ENCODE measurements at places on chromosomes 6 and 20.

- DNase-seq = no peak
Measured at GRCh38 chr20:60107621-60108390, 149.6 kb downstream of the CDH26 start.

DNA sequence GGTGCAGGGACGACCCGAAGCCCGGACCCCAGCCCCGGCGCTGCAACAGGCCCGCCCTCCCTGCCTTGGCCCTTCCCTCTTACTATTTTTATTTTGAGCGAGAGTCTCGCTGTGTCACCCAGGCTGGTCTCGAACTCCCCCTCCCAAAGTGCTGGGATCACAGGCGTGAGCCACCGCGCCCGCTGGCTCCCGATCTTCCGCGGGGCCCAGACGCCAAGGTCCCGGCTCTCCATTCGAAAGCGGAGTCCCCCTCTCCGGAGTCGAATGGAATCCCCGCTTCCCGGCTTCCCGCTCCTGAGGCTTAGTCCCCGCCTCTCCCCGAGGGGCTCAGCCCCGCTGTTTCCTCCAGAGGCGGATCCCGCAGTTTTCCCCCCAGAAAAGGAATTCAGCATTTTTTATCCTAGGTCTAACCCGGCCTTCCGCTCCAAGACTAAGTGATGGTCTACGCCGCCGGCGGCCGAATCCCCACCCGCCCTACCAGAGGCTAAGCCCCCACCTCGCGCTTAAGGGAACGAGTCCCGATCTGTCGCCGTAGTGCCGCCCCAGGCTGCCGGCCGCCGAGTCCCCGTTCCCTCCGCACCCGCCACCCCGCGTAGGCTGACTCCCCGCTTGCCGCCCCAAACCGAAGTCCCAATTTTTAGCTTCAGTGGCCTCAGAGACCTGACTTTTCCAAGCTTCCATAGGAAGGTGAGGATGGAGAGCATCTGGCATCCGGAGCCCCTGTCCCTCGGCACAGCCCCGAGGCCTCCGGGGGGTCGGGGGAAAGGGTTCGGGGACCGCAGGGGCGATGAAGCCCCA is 11.5 kb upstream of the TMC2 start:
- DNase-seq = peak; percentile 79

- DNase-seq = no peak
Measured at GRCh38 chr20:45211569-45212474, 5.0 kb downstream of the SEMG1 start.

DNA sequence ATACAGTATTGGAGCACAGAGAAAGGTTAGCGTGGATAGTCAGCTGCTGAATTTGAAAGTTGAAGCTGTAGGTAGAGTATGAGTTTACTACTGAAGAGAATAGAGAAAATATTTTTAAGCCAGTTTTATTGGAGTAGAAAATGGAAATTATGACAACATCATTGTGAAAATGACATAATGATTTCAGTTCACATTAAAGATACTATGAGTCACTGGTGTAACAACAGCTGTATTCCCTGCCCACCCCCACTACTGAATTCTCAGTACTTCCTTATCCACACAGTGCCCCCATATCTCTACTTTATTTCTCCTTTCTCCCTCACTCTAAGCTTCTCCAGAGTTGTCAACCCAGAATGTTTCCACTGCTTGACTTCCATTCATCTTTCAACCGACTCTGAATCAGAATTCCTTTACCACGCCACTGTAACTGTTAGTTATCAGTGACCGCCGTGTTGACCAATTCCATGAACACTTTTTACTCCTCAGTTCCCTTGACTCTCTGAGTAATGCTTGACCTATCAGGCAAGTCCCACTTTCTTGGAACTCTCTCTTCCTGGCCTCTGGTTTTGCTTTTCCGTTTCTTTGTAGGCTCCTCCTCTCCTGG is 139.6 kb downstream of the AIG1 start:
- DNase-seq = no peak

GRCh38 chr20:17841751-17842215 is 126.8 kb downstream of the SNX5 start:
- DNase-seq = no peak

GRCh38 chr20:64100946-64101688 is 6.2 kb downstream of the NPBWR2 start:
- DNase-seq = no peak

DNA sequence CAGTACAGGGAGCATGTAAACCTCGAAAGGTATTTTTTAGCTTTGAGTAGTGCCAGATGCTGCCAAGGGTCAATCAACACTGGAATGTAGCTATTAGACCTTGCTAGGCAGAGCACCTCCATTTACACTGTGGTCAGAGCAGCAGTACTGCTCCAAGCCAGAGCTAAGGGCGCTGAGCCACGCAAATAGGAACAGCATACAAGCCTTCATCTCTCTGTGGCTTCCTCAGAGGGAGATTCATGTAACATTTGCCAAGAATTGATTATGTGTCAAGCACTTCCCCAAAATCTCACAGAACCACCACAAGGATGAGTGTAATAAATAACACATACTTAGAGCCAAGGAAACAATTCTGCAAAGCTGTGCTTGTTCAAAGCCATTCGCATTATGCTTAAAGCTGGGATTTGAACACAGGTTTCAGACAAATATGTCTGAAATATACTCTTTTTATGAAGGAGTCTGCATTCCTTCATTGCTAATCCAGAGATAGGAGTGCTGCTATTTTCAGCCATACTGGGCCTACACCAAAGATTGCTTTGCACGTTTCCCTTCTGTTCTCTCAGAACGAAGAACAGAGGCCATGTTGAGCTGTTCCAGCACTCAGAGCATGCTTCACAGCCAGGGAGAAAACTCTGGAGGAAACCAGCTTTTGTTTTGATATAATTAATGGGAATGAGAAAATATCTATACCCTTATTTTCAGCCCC is 97.7 kb downstream of the SLC16A10 start:
- DNase-seq = no peak

- no peak for DNase-seq
Measured at GRCh38 chr6:151514000-151514730, 20.3 kb downstream of the CCDC170 start.

DNA sequence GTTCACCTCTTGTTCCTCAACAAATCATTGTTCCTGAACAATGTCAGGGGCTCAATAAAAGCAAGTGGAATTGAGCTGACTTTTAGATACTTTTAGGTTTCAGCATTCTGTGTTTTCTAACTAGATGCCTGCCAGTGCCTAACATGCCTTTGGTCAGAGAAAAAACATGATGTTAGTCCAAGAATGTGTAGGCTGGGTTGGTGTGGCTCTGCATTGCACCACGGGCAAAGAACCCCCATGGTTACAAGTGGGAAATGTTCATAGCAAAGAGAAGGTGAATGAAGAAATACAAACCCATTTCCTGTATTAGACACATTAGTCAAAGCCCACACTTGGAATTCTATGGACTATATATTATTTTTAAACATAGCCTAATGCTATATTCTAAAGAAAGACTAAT is 193.3 kb downstream of the TMEM200A start:
- no peak for DNase-seq

DNA sequence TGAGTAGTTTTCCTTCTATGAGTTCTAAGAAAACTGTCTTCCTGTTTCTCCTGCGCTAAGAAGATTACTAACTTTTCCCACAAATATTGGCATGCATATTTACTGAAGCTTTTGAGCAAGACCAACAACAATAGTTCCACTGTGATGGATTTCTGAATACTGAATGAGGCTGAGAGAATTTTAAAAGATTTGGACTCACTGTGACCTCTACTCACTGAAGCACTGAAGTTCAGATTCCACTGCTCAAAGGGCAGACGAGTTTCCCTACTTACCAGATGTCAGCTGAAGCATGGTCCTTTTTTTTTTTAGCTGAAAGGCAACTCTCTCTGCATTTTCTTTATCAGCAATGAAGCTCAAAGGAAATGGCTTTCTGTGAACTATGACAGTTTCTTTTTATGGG is 718.5 kb downstream of the RFPL4B start:
- no peak for DNase-seq

DNA sequence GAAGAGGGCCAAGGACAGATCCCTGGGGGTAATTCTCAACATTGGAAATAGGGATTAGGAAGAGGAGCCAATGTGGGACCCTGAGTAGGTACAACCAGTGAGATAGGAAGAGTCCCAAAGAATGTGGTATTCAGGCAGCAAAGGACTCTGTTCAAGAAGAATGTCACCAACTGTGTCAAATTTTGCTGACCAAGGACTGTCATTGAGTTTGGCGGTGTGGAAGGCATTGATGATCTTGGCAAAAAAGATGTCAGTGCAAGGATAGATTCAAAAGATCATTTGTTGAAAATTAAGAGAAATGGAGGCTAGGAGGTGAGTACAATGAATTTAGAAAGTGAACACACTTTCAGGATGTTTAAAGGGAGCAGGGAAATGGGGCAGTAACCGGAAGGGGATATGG is 82.4 kb upstream of the SUPT3H start:
- no peak for DNase-seq

- DNase-seq = no peak
Measured at GRCh38 chr6:51738614-51739013, 348.8 kb downstream of the PKHD1 start.

- no peak for DNase-seq
Measured at GRCh38 chr6:129634411-129635230, 75.4 kb downstream of the ARHGAP18 start.

DNA sequence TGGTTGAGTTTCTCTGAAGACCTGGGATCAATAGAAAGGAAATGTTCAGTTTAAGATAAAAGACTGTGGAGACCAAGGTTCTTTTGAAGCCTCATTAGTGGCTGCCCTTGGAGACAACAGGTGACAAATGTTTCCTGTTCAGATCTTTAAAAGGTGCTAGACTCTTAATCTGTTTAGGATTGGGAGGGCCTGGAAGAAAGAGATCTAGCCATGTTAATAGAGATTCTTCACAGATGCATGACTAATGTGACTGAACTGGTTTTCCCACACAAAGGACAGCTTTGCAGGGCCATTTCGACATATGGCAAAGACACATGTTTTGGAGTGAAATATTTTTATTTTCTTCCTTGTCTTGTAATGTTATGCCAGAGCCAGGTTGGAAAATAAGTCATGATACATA is 82.2 kb downstream of the WDR27 start:
- no peak for DNase-seq

DNA sequence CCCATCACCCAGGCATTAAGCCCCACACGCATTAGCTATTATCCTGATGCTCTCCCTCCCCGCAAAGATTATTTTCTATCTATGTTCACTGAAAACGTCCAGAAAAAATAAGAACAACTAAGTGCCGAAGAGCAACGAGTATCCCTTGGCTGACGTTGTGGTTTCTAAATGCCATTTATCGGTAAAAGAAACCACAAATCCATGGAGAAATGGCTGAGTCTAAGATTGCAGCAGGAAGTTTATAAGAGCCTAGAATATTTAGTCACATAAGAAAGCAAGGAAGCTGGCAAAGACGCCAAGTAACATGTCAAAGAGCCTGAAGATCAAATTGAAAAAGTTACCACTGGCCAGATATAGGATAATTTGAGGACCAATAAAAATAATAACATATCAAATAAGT is 18.1 kb upstream of the NOX3 start:
- no peak for DNase-seq

Data from activated CD8-positive, alpha-beta memory T cell treated with anti-CD3 and anti-CD28 coated beads, Interleukin-2, amount 50 U/mL, for 48 hours (primary cell).